ENCODE measurements at places on chromosomes 6 and 20.

DNA sequence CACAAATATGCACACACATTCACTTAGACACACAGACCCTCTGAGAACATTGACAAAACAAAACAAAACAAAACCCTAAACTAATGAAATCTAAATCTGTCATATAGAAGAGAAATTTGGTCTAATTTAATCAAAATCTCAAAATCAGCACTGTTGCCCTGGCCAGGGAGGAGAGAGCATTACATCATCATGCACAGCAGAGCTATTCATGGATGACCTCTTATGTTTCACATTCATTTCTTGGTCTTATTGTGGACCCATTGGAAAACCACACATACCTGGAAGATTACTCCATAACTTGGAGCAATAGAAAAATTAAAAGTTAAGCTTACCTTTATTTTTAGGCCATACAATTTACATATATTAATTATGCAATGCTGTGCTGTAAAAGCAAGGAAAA lies 1223.6 kb upstream of the GJE1 start:
- no peak for DNase-seq

DNA sequence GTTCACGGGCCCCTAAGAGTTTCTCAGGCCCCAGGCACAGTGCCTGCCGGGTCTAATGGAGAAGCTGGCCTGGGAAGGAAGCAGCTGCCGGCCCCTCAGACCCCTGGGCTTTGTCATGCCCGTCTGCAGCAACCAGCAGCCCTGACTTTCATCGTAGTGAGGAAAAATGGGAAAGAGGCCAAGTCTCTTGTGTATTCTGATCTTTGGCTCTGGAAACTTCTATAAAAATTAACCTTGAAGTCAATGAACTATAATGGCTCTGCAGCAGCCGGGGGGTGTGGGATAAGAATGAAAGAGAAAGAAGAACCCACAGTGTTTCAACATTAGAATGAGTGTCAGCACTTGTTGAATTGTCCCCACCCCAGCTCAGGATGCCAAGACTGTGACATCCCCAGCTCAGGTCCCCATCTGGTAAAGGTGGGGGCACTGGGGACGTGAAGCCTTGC lies 12.9 kb downstream of the TGM2 start:
- DNase-seq: no peak

DNA sequence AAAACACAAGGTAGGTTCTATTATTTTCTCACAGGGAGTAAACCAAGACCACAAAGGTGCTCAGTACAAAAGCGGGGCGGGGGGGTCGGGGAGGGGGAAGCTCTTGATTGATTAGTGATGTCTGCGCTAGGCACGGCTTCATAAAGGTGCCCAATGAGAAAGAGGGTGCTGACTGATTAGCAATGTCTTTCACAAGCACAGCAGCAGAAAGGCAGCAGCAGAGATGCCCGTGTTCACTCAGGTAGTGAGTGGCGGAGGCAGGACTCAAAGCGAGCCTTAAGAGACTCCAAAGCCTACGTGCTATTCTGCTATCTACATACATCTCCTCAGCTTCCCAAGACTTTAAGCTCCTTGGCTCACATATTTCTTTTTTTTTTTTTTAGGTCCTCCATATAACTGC lies 20.3 kb downstream of the NFATC2 start:
- no peak for DNase-seq

GRCh38 chr20:6714279-6714711 lies 53.2 kb upstream of the BMP2 start:
- no peak for DNase-seq

GRCh38 chr6:105539911-105540310 lies 137.0 kb upstream of the PREP start:
- DNase-seq: no peak

DNA sequence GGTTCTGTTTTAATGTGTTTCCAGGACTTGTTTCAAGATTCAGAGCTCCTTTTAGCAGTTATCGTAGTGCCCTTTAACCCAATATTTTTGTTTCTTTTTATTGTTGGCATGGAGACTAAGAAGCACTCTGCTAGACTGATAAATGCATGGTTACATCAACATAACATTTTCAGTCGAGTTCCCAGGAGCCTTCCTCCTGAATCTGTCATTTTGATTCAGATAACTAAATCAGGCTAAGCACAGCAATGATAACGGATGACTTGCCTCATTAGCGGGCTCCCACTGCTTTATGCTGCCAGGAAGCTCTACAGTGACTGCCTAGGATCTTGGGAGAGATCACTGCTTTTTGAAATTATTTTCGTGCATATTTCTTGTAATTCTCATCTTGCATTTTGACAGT lies 772.8 kb upstream of the GJE1 start:
- DNase-seq: no peak

DNA sequence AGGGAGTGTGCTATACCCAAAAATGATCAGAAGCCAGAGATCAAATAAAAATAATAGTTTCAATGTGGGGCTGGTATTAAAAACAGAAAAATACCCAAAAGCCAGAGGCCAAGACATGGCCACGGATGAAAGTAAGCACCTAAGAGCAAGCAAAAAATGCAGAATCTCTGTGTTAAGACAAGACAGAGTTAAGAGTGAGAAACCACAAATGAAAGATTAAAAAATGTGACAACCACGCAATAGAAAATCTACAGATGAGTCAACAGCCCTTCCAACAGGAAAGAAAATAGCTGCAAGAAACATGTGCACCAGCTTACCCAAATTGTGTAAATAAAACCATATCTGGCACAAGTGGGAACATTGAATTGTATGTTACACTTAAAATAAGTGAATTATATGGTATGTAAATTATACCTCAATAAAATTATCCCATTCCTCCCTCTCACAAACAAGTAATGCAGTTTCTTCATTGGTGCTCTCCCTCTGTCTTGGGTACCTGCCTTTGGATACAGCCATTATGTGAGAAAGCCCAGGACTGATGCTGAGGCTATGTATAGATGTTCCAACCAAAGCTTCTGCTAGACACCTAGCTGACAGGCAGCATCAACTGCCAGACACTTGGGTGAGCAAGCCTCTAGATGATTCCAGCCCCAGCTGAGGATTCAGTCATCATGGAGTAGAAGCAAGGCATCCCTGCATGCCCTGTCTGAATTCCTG lies 55.3 kb upstream of the UFL1 start:
- DNase-seq: no peak

GRCh38 chr6:163289447-163289846 lies 125.1 kb upstream of the QKI start:
- no peak for DNase-seq

DNA sequence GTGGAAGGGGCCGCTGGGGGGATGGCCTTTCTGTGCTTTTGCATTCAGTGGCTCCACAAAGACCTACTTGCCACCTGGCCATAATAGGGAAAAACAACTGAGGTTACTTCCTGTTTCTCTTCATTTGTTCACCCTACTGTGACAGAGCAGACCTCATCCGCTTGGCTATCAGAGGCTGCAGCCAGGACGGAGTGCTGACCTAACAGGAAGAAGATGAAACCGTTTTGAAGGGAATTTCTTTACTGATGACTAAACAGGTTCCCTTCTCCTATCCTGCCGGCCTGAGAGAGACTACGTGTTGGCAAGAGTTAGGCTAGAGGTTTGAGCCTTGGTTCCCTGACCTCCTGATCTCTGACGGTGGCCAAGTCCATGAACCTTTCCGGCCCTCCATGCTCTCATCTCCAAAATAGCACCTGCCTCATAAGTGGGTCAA lies 21.3 kb downstream of the PRR18 start:
- no peak for DNase-seq

GRCh38 chr6:160042788-160043301 lies 74.0 kb downstream of the IGF2R start:
- no peak for DNase-seq

GRCh38 chr20:59598625-59599310 lies 5.6 kb upstream of the PHACTR3 start:
- DNase-seq: no peak

DNA sequence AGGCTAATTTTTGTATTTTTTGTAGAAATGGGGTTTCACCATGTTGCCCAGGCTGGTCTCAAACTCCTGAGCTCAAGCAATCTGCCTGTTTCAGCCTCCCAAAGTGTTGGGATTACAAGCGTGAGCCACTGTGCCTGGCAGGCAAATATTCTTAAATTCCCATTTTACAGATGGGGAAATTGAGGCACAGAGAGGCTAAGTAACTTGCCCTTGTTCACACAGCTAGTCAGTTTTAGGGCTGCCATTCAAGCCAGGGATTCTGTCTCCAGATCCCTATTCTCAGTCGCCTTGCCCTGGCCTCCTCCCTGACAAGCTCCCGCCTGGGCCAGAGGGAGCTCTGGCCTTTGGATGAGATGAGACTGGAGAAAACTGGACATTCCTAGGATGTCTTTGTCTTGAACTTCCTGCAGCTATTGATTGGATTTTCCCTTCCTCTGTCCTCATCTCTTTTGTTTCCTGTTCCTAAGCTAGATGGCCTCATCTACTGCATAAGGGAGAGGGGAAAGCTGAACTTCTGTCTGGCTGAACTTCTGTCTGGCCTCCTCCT lies 90.5 kb downstream of the NDUFAF5 start:
- no peak for DNase-seq

DNA sequence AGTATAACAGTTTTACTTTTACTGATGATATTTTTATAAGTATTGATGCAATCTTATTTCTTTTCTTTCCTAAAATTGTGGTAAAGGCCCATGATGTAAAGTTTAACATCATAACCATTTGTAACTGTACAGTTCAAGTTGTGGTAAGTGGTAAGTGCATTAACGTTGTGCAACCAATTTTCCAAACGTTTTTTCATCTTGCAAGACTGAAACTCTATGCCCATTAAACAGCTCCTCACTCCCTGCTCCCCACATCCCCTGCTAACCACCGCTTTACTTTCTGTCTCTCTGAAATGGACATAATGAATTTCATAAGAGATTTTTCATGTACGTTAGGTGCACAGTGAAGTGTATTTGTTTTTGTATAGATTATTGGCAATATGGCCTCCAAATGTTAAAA lies 106.0 kb downstream of the PACRG start:
- no peak for DNase-seq

- no peak for DNase-seq
These were observed 138.0 kb downstream of the NFATC2 start for GRCh38 chr20:51404297-51405060.

DNA sequence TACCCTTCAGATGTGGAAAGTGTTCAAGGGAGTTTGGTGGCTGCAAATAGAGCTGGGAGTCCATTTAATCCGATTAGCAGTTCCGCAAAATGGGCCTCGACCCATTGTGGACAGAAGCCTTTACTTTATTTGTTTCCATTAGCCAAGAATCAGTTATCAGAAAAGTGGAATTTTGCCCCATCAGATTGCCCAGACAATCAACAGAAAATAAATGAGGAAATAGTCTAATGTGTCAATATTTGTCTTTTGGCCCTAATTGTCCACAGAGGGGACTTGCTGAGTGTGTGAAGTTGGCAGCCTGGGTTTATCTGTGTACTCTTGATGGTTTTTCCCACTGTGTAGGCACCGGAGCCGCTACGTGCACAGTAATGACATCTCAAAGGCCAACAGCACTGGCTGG lies 134.3 kb downstream of the LINC00237 start:
- no peak for DNase-seq

DNA sequence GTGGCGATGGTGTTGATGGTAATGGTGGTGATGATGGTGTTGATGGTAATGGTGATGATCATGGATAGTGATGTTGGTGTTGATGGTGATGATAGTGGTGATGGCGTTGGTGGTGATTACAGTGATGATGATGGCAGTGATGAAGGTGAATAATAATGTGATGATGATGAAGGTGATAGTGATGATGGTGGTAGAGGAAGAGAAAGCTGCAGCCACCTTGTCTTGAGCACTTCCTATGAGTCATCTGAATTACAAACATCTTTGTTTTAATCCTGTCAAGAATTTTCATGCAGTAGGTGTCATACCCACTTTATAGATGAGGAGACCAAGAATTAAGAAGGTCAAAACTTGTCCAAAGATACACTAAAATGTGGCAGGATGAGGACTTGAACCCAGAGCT lies 242.4 kb downstream of the TAF4 start:
- no peak for DNase-seq

GRCh38 chr20:25022680-25023079 lies 30.1 kb upstream of the APMAP start:
- DNase-seq: no peak

DNA sequence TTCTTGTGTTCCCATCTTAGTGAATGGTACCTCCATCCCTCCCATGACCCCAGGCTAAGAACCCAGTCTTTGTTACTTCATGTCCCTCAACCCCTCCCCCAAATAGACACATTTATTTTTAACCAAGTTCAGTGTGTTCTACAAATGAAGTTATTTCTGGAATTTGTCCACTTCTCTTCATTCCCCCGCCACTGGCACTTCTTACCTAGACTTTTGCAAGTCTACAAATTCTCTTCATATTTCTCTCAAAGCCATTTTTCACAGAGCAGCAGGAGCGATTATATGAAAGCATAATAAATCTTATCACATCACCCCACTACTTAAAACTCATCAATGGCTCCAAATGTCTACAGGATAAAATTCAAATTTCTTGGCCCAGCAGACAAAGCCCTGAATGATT lies 131.4 kb downstream of the BTBD9 start:
- DNase-seq: no peak

- no peak for DNase-seq
These were observed 56.5 kb downstream of the CD40 start for GRCh38 chr20:46174469-46175126.

DNA sequence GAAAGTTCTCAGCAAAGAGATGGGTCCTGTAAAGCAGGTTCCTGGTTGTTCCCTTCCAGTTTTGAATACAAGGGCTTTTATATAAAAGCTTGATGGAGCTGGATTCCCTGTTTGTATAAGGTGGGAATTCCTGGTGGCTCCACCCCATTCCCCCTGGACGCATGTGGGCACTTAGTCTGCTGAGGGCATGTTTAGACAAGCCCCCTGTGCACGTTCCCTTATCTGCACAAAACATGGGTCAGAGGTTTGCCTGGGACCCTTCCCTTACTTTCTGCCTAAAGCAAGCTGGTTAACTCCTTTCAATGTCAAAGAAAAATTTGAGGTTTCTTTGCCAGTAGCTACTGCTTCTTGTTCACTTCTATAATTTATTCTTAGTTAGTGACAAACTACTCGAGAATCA lies 181.1 kb downstream of the BCKDHB start:
- no peak for DNase-seq

DNA sequence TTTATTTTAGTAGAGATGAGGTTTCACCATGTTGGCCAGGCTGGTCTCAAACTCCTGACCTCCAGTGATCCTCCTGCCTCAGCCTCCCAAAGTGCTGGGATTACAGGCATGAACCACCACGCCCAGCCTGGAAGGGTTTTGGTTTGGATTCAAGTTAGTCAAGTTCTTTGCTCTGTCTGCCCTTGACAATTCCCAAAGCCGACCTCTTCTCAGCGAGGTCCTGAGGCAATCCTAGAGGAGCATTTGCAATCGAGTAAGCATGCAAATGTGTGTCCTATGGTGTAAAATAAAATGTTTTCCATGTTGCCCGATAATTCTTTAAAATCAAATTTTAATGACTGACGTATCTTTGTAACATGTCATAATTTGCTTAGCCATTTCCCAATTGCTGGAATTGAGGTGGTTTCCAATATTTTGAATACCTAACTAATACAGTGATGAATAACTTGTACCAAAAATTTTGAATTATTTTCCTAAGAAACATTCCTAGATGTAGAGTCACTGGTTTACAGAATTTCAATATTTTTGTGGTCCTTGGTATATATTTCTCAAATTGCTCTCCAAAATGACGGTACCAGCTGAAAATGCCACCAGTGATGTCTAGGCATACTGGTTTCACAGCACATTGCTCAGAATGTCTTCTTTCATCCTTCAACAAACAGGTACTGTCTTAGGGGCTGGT lies 38.7 kb downstream of the GTF2H5 start:
- no peak for DNase-seq

- DNase-seq: no peak
These were observed 51.3 kb upstream of the TOX2 start for GRCh38 chr20:43863330-43863729.
